ENCODE measurements at places on chromosomes 13 and 19.

- no peak for DNase-seq
These were observed 9.7 kb downstream of the CCDC97 start for GRCh38 chr19:41319500-41320184.

- DNase-seq, result peak; percentile 66
These were observed 18.0 kb downstream of the SLC5A5 start for GRCh38 chr19:17889609-17890214.

GRCh38 chr13:33870046-33870668 is 52.2 kb downstream of the RFC3 start:
- no peak for DNase-seq

DNA sequence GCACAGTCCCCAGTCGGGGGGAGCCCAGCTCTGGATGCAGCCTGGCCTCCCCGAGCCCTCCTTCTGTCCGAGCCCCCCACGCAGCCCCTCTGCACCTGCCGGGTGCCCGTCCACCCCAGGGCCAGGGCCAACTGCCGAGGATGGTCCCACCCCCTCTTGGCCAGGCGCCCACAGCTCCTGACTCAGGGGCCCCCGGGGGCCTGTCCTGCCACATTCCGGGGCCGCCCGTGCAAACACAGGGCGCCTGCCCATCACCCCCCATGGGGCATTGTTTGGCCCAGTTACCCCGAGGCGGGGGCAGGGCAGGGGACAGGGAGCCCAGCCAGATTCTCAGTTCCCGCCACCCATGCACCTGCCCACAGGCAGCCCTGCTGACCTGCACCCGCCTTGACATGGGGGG is 5.3 kb upstream of the TCF3 start:
- DNase-seq, result no peak

- DNase-seq, result peak; percentile 46
These were observed 547.7 kb upstream of the SLITRK1 start for GRCh38 chr13:84430015-84430414.

DNA sequence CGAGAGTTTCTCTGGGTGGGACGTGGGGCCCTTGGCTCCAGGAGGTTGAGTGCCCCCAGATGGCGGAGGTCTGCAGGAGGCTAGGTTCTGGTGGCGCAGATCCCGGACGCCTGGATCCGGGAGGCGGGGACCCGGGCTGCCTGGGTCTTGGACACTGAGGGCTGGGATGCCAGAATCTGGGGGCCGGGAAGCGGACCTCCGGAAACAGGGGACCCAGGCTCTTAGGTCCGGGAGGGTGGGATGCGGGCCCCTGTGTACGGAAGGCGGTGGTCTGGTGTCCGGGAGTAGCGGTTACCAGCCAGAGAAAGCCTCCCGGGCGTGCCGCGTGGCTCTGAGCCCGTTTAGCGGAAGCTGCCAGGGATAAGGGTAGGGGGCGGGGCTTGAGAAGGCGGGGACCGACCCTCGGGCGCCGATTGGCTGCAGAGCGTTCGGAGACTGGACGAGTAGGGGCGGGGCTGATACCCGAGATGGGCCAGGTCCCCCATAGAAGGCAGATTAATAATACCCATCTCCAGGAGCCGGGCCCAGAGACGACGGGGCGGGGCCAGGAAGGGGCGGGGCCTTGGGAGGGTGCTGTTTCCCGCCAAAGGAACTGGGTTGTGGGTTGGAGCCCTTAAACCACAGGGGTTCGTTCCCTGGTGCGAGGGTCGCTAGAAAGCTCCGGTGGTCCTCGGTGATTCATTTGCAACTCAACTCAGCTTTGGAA is at the start of gene SLC1A5:
Gene SLC1A5, minus strand, starts transcription at position 333 of the 706 bp plus-strand sequence. CDS start 629 bp downstream, outside the sequence.
- peak; percentile 96 for DNase-seq

DNA sequence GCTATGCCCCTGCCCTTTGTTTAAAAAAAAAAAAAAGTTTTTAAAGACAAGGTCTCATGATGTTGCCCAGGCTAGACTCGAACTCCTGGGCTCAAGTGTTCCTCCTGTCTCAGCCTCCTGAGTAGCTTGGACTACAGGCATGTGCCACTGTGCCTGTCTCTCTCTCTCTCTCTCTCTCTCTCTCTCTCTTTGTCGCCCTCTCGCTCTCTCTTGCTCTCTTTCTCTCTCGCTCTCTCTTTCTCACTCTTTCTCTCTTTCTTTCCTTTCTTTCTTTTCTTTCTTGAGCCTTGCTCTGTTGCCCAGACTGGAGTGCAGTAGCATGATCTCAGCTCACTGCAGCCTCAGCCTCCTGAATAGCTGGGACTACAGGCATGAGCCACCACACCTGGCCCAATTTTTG is 7.5 kb downstream of the COX6B1 start:
- DNase-seq, result no peak

GRCh38 chr19:42334697-42335373 is 9.4 kb downstream of the MEGF8 start:
- no peak for DNase-seq

DNA sequence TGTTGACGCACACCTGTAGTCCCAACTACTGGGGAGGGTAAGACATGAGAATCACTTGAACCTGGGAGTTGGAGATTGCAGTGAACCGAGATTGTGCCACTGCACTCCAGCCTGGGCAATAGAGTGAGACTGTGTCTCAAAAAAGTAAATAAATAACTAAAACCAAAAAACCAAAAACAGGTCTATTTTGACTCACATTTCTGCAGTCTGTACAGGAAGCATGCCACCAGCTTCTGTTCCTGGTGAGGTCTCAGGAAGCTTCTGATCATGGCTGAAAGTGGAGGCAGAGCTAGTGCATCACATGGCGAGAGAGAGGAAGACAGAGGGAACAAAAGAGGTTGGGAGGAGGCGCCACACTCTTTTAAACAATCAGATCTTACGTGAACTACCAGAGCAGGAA is 142.5 kb downstream of the ITGBL1 start:
- DNase-seq, result no peak

DNA sequence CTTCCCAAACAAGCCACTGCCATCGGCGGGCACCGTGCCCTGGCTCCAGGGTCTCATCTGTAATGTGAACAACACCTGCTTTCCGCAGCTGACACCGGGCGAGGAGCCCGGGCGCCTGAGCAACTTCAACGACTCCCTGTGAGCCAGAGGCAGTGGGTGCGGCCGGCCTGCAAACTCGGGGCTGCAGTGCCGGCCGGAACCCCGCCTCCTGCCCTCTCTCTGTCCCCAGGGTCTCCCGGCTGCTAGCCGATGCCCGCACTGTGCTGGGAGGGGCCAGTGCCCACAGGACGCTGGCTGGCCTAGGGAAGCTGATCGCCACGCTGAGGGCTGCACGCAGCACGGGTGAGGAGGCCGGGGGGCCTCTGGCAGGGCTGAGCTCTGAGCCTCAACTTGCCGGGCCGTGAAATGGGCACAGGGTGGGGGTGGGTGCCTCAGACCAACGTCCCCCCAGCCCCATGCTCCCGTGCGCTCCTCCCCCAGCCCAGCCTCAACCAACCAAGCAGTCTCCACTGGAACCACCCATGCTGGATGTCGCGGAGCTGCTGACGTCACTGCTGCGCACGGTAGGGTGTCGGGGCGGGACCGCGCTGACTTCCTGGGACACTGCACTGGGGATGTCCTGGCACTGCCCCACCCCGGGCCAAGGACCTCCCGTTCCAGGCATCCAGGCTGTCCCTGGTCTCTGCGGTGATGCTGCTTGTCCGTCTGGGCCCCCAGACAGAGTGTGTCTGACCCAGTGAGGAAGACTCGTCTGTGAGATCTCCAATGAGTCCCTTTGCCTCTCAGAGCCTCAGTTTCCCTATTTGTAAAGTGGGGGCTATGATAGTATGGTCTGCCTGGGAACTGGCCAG is 2.2 kb downstream of the ABCA7 start:
- no peak for DNase-seq

DNA sequence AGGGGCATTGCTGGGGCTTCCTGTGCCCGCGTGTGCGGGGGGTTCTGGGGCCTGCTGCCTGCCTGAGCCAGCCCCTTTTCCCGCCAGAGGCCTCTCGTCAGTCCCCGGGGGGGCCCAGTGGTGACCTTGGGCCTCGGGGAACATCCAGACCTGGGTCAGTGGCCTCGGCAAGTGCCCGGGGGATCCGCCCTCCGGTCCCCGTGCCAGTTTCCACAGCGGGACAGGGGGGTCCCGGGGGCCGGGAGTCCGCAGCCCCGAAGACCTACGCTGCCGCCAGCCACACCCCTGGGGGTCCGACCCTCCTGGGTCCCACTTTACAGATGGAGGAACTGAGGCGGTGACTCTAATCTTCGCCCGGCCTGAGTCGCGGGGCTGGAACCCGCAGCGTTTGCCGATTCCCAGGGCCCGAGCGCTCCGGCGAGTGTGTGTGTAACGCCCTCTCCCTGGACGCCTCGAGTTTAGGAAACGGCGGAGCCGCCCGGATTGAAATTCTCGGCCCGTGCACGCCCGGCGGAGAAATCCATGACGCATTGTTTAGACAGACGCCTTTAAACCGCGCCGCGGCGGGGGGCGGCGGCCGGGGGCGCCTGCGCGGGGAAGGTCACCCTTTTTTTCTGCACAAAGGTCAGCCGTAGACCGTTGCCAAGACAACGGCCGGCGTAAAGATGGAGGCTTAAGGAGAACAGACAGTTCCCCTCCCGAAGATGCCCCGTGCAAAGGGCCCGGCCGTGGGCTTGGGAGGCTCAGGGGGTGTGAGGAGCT is 39.3 kb downstream of the EFNA2 start:
- peak; percentile 69 for DNase-seq

- no peak for DNase-seq
These were observed 29.0 kb upstream of the CEACAM21 start for GRCh38 chr19:41546961-41547360.

DNA sequence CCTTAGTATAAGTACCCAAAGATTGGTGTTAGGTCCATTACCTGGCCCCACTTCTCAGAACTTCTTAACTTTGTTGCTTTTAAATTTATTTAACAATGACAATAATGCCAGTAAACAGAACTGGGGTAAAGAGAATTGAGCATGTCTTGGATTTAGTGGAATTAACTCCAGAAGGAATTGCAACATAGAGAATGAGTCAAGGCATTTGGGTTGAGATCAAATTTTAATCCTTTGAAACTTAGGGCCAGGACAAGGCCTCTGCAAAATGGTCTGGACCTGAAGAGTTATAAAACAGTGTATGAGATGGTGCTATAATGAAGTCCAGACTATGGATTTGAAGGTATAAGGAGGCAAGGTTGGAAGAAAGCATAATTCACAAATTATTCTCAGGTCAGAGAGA is 1030.4 kb downstream of the SLITRK5 start:
- no peak for DNase-seq

DNA sequence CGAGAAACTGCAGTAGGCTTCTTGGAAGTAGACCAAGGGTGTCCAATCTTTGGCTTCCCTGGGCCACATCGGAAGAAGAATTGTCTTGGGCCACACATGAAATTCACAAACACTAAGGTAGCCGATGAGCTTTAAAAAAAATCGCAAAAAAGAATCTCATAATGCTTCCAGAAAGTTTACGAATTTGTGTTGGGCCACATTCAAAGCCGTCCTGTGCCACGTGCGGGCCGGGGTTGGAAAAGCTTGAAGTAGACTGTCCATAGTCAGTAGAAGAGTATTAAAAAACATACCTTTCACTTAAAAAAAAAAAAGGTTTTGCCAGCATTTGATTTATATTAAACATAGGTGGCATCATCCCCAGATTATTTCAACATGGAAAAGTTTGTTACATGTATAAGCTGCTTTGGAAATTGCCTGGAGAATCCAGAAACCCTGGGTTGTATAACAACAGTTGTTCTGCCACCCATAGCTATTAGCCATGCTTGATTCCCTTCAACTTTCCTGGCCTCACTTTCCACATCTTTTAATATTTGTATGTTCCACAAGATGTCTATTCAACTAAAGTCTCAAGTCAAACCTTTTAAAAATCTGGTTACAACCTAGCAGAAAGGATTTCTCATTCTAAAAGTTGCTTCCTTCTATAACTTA is 1.0 kb downstream of the IFT88 start:
- DNase-seq, result no peak

DNA sequence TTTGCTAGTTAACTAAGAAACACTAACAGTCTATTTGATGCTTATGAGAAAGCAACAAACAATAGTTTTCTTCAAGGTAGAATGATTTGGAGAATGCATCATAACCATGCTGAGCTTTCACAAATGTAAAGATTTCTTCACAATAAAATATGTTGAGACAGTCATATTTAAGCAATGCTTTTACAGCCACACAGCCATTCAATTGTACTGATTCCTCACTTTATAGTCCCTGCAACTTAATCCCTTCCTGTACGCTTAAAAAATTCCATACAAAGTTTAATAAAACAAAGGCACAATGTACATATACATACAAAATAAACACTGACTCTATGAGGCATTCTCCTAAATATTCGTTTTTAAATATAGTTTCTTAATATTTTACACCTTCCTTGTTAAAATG is 4.7 kb upstream of the ACOD1 start:
- no peak for DNase-seq

DNA sequence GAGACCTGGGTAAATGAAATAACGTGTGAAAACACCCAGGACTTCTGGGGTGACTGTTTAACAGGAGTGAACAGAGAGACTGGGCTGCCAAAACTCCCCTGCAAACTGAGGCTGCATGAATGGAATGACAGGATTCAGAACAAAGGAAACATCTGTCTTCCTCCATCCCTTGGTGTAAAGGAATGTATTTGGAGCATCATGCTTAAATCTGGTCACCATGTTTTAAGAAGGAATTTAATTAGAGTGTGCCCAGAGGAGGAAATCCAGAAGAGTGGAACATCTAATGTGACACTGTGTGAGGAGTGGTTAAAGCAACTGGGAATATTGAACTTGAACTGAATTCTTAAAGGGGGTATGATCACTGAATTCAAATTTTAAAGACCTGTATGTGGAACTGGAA is 437.2 kb downstream of the LIG4 start:
- no peak for DNase-seq

DNA sequence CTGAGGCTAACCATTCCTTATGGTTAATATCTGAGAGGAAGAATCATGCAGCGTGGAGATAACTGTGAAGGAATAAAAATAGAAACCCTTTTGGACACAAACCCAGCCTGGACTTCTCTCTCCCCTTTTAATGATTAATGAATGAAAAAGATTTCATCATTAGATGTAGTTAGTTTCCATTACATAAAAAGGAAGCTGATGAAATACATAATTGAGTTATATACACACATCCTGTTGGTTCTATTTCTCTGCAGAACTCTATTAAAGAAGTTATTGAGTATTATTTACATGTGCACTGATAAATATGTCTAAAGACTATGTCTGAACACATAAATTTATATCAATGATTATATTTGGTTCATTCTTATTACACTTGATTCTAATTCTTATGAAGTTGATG is 465.3 kb downstream of the GPC5 start:
- DNase-seq, result no peak

GRCh38 chr19:30999726-31000125 is 349.5 kb downstream of the TSHZ3 start:
- DNase-seq, result no peak

GRCh38 chr13:49627831-49628652 is at the start of gene ARL11:
Gene ARL11 (plus strand): TSS chr13:49628507. CDS start chr13:49630448, 1,941 bp downstream.
- no peak for DNase-seq
